Natural killer cell treated with Interleukin-12 subunit alpha and Interleukin-12 subunit beta and Interleukin-15 and Interleukin-18, amount 100 ng/mL, for 72 hours (primary cell): ENCODE measurements at places on chromosomes 2 and 18. TPM values are rescaled to one million over a fixed set of nuclear protein-coding genes. Genes with fewer than 3 reads are reported as not detected.

The TBR1 gene
- total RNA-seq, result not detected

The CNRIP1 gene
- total RNA-seq, result not detected

The KRTCAP3 gene
- total RNA-seq, result 6.1 TPM

The CD302 gene
- 0.55 TPM for total RNA-seq

The TMEM169 gene
- total RNA-seq, result 0.56 TPM

The RAB17 gene
- total RNA-seq, result not detected

The IGFBP5 gene
- not detected for total RNA-seq

The NTSR2 gene
- total RNA-seq, result not detected

The CIB4 gene
- total RNA-seq, result not detected

The ING5 gene
- 27.8 TPM for total RNA-seq

The EFR3B gene
- total RNA-seq, result 3.2 TPM

The ALPP gene
- total RNA-seq, result not detected

The KIAA2012 gene
- total RNA-seq, result not detected

The ZSWIM2 gene
- total RNA-seq, result not detected

GRCh38 chr2:147639386-147639785, 205.4 kb upstream of the ACVR2A start:
- no peaks in the 10 kb centered on the region for H3K36me3 ChIP-seq
- DNase-seq, result no peak
- H3K4me1 ChIP-seq, result no peaks in the 10 kb centered on the region
- no peak overlapping the region for H3K27ac ChIP-seq
- no peak overlapping the region for H3K4me3 ChIP-seq
- H3K27me3 ChIP-seq, result peaks cover 4% of the 10 kb centered on the region

- no peak overlapping the region for H3K27ac ChIP-seq
- no peaks in the 10 kb centered on the region for H3K36me3 ChIP-seq
- no peaks in the 10 kb centered on the region for H3K27me3 ChIP-seq
- H3K4me3 ChIP-seq, result no peak overlapping the region
- no peaks in the 10 kb centered on the region for H3K4me1 ChIP-seq
Observed at GRCh38 chr2:50949450-50950193, 82.3 kb downstream of the NRXN1 start.

GRCh38 chr18:57429167-57430078, 5.8 kb upstream of the ONECUT2 start:
- H3K27ac ChIP-seq, result peak overlapping the region; percentile 74
- peak overlapping the region; percentile 73 for H3K4me3 ChIP-seq
- peaks cover 15% of the 10 kb centered on the region for H3K36me3 ChIP-seq
- H3K27me3 ChIP-seq, result peaks cover 76% of the 10 kb centered on the region
- no peak for DNase-seq

GRCh38 chr2:75458201-75458600, 102.5 kb downstream of the EVA1A start:
- no peaks in the 10 kb centered on the region for H3K4me1 ChIP-seq
- H3K36me3 ChIP-seq, result peaks cover 4% of the 10 kb centered on the region
- no peak overlapping the region for H3K4me3 ChIP-seq
- no peak for DNase-seq
- no peak overlapping the region for H3K27ac ChIP-seq
- peaks cover 16% of the 10 kb centered on the region for H3K27me3 ChIP-seq

DNA sequence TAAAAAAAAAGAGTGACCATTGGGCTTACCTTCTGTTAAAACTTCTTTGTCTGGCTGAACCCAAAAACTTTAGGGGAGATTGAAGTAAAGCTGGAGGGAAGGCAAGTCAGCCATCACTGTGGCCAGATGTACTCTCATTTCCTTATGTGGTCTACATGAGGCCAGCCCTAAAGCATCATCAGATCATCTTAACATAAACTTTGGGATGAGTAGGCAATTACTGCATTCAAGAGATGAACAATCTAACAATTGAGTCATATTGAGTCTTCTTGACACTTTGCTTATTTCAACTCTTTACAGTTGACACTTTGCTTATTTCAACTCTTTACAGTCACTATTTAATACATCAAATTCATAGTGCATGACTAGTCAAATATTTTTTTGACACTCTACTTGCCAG, 155.6 kb downstream of the QPCT start:
- H3K4me3 ChIP-seq, result no peak overlapping the region
- no peak for DNase-seq
- H3K36me3 ChIP-seq, result peaks cover 7% of the 10 kb centered on the region
- H3K4me1 ChIP-seq, result no peaks in the 10 kb centered on the region

- DNase-seq, result no peak
- no peaks in the 10 kb centered on the region for H3K27me3 ChIP-seq
- H3K36me3 ChIP-seq, result peaks cover 4% of the 10 kb centered on the region
- H3K27ac ChIP-seq, result no peak overlapping the region
Observed at GRCh38 chr2:38013158-38013752, 62.7 kb downstream of the CYP1B1 start.

- DNase-seq, result no peak
- peaks cover 31% of the 10 kb centered on the region for H3K4me1 ChIP-seq
Observed at GRCh38 chr2:36356298-36356989, 866 bp downstream of the CRIM1 start.

GRCh38 chr2:169260846-169261642, 101.3 kb downstream of the LRP2 start:
- no peaks in the 10 kb centered on the region for H3K36me3 ChIP-seq
- no peak for DNase-seq
- H3K4me3 ChIP-seq, result no peak overlapping the region
- no peak overlapping the region for H3K27ac ChIP-seq
